Stimulated activated CD8-positive, alpha-beta memory T cell treated with anti-CD3 and anti-CD28 coated beads, Interleukin-7, amount 100 ng/mL, for 4 hours (primary cell): ENCODE measurements at places on chromosomes 1 and 21.

DNA sequence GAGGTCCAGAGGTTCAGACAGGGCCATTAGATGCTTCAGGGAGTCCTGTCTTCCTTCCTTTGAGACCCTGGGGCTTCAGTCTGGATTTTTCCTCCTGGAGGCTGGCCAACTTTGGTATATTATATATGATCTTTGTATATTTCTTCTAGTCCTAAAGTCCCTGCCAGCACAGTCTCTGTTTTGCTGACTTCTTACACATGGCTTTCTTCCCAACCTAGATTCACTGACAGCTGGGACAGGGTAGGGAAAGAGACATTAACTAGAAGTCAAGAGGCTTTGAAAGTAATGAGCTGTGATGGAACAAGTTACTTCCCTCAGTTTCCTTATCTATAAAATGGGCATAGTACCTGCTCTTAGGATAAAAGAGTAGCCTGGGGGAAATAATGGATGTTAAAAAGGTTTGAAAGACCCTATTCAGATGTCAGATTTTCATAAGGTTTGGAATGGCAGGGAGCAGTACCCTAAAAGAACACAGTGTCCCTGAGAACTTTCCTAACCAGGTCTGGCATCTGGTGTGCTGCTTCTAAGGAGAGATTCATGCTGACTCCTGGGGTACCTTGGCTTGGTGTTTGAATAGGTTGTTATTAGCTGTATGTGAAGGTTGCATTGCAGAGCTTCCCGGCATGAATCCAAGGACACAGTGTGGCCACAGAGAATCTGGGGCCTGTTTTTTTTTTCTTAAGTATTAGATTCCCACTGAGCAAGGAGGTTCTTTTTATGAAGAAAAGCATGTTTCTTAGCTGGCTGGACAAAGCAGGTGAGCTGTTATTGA is 47.6 kb downstream of the RASSF5 start:
- no peak for DNase-seq

GRCh38 chr1:171173069-171173468 is 12.0 kb upstream of the FMO2 start:
- DNase-seq, result no peak

DNA sequence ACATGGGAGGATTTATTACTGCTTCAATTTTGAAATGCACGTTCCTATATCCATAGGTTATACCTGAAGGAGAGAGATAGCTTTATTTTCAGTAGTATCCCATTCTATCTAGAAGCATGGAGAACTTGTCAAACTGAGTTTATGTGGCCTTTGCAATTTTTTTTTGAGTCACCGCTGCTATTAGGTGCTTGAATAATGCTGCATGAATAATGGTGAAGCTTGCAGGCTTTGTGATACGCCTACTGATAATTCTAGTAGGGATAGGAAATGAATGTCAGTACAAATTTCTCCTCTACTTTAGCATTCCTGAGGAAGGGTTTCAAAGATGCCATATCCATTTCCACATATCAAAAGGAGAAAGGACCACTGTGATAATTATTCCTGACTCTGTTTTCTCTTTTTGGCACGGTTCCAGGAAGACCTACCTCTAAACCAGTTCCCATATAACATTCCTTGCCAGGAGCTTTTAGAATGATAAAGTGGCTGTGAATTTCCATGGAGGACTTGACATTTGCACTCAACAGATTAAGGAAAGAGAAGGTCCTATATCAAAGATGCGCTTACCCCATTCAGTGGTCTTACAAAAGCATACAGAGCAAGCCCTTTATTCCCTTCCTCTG is 83.5 kb downstream of the SPATA46 start:
- no peak for DNase-seq

DNA sequence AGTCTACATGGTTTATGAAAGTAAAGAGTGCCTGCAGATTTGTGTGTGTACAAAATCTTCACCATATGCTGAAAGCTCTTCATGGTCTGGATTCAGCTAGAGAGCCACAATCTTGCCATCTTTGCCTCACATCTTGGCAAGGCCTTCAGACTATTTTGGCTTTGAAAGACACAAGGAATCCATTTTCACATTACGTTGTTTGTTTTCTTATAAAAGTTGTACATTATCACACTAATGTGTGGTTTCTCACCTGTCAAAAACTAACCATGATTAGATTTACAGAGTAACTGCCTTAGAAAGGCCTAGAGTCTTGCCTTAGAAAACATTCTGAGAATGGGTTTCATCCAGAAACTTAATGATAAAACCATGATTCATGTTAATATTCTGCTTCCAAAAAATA is 494.6 kb downstream of the NEGR1 start:
- DNase-seq, result no peak

DNA sequence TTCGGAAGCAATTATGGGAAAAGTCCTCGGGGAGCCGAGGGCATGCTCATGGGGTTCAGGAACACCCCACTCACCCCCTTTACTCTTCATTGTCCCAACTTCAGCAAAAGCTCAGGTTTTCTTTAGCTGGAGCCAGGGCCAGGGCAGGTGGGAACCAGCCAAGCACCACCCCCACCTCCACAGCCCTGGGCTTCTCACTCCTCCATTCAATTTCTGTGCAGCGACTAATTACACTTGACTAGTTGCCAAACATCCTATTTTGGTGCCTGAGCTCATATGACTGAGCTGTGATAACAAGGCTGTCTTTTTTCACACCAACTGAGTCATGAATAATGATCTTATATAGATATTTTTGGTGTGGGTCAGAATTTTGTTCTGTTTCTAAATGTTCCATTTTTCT is 257.2 kb upstream of the AJAP1 start:
- no peak for DNase-seq

GRCh38 chr1:46244656-46245371 is 2.7 kb upstream of the RAD54L start:
- DNase-seq, result no peak

DNA sequence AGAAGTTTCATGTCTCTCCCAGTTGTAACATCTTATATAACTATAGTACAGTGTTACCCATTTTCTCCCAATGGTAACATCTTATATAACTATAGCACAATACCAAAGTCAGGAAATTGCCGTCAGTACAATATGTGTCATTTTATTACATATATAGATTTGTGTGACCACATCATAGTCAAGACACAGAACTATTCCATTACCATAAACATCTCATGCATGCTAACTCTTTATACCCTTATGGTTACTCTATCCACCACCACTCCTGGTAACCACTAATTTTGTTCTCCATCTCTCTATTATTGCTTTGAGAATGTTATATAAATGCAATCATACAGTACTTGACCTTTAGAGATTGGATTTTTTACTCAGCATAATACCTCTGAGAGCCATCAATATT is 120.7 kb downstream of the BACH1 start:
- no peak for DNase-seq
